ENCODE measurements at places on chromosomes 12 and 14.
A peak's percentile ranks its signal among the peaks of the same experiment; 100 is the strongest.

- no peak for DNase-seq
Measured at GRCh38 chr14:46651526-46652144, at the start of gene RPL10L. Gene RPL10L, minus strand, starts transcription at chr14:46651781. Its CDS starts 45 bp downstream, at chr14:46651736.

DNA sequence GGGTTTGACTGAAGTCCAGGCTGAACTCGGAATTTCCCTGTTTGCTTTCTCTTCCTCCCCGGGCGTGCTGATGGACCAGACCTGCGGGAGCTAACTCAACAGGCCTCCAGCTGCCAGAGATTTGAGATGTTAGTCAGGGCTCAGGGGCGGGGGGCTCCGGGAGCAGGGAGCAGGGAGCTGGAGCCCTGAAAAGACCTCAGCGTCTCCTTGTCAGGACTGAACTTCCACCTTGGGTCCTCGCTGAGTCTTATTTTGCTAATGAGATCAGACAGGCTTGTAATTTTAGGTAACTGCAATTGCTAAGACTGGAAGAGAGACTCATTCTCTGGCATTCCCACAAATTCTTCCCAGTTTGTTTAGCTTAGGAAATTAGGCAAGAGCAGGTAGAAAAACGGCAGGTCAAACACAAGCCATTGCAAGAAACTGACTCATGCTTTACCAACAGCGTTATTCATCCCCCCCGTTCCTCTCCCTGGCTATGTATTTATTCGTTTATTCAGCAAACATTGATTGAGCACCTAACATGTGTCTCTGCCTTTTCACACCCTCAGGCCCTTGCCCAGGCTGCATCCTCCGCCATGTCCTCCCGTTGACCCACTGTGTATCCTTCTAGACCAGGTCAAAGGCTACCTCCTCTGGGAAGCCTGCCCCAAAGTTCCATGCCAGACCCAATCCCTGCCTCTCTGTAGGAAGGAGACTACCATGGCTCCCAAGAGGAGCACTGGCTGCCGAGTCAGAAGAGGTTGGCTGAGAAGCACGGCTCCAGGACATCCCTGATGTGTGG, 80.4 kb upstream of the DIO3 start:
- no peak for DNase-seq

DNA sequence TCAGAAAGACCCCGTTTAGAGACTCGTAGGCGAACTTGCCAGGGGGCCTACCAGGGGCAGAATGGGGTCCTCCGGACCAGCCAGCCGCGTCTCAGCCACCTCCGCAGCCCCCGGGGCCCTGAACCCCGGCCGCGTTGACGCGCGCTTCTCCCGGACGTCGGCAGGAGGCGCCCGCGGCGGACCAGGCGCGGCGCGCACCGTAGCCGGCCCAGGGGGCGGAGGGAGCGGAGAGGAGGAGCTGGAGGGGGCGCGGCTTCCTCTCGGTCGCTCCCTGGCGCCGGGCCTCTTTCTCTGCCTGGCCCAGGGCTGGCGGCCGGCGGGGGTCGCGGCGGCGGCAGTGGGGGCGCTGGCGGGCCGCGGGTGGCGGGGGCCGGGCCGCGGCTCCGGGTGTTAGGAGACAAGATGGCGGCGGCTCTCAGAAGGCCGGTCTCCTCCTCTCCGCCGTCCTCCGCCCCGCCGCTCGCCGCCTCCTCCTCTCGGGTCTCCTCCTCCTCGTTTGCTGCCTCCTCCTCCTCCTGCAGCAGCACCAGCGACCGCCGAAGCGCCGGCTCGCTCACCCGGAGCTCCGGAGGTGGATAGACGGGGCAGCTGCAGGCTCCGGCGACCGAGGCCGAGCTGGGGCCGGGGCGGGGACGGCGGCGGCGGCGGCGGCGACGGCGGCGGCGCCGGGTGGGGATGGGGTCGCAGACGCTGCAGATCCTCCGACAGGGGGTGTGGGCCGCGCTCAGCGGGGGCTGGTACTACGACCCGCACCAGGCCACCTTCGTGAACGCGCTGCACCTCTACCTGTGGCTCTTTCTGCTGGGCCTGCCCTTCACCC, at the start of gene PCNX1:
Gene PCNX1 (plus strand): TSS at position 284 of the 820 bp plus-strand sequence. CDS start 392 bp downstream, at position 676.
- DNase-seq: peak; percentile 90

GRCh38 chr14:72380456-72380855, 448.2 kb downstream of the RGS6 start:
- no peak for DNase-seq

GRCh38 chr14:61587081-61587713, 108.1 kb upstream of the HIF1A start:
- no peak for DNase-seq

- DNase-seq: no peak
Measured at GRCh38 chr14:102279688-102280348, 25.1 kb downstream of the MOK start.

GRCh38 chr14:88476214-88476774, 78.5 kb downstream of the PTPN21 start:
- no peak for DNase-seq

- DNase-seq: no peak
Measured at GRCh38 chr14:61891170-61891569, 128.9 kb downstream of the SNAPC1 start.

DNA sequence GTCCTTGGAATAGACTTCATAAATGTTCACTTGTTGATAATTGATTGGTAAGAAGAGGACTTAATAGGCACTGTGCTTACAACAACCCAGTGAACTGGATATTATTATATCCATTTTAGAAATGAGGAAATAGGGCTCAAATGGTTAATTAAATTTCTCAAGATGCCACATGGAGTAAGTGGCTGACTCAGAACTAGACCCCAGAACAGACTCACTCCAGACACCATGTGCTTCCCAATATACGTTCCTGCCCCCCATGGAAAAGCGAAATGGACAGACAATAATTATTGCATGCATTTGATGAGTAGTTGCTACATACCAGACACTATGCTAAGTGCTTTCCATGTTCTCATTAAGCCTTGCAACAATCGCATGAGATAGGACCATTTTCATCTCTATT, 895 bp upstream of the ANKS1B start:
- no peak for DNase-seq

- no peak for DNase-seq
Measured at GRCh38 chr14:33899723-33900341, 51.0 kb downstream of the EGLN3 start.

GRCh38 chr14:30842431-30842830, 31.9 kb upstream of the COCH start:
- no peak for DNase-seq

- no peak for DNase-seq
Measured at GRCh38 chr14:52575858-52576257, 23.2 kb downstream of the GPR137C start.

DNA sequence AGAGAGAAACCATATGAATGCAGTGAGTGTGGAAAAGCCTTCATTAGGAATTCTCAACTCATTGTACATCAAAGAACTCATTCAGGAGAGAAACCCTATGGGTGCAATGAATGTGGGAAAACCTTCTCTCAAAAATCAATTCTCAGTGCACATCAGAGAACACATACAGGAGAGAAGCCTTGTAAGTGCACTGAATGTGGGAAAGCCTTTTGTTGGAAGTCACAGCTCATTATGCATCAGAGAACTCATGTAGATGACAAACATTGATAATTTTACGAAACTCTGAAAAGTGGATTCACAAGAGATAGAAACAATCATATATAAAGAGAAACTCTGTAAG, 22.9 kb downstream of the ZNF268 start:
- DNase-seq: no peak

DNA sequence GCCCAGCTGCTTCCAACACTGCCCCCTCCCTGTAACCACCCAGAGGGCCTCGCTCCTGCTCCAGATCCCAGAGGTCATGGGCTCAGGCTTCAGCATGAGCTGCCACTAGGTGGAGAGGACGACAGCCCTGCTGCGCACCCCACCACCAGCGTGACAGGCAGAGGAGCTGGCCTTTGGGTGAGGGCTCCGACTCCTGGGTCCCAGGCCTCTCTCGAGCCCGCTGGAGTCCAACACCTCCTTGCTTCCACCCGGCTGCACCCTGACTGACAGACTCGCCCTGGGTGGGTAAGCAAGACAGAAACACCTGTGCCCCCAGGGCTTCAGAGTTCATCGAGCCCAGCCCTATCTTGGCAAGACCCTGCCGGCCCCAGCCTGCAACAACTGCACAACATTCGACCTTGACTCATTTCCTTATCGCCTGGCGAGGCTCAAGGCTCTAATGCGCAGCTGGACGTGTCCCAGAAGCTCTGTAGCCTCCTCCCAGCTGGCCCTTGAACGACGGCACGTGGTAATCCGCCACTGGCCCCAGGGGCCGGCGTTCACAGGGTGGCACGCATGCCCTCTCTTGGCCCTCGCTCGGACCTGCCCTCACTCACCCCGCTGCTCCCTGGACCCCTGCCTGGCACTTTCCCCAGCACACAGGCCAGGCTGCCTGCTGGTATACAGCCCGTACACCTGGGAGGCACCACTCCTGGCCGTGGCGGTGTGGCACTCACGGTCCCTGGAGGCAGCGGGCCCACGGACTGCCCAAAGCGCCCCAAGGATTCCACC, 28.0 kb downstream of the VPS37B start:
- DNase-seq: peak; percentile 31

DNA sequence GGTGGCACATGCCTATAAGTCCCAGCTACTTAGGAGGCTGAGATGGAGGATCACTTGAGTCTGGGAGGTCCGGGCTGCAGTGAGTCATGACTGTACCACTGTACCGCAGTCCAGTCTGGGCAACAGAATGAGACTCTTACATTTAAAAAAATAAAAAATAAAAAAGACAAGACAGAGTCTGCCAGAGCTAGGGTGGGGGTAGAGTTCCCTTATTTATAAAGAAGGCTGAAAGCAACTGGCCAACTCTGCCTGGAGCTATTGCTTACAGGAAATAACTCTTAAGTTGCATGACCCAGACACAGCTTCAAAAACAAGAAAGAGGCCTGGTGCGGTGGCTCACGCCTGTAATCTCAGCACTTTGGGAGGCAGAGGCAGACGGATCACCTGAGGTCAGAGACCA, 31.5 kb downstream of the NUMB start:
- no peak for DNase-seq

- DNase-seq: no peak
Measured at GRCh38 chr12:110600254-110600653, 13.7 kb upstream of the TCTN1 start.

DNA sequence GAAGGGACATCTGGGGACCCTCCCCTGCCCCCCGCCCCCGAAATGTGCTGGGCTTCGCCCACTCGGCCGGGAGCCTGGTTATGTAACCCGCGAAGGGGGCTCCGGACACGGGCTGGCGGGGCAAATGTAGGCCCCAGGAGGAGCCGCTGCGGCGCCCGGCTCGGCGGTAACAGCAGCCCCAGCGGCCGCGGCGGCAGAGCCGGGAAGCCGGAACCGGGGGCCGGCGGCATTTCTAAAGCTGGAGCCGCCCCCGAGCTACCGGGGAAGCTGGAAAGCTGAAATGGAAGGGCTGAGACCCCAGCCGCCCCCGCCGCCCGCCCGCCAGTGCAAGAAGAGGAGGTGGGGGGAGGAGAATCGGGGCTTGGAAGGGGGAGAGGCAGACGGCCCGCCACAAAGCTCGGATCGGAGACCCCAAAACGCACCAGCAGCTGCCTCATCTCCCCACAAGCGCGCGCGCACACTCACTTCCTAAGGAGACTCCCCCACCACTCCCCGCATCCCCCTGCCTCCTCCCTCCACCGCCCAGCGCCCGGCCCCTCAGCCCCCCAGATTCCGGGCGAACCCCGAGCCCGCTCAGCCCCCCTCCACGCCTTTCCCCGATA, 1.5 kb downstream of the KDM2B start:
- DNase-seq: peak; percentile 35

- DNase-seq: no peak
Measured at GRCh38 chr14:81331229-81332021, 68.7 kb downstream of the STON2 start.

GRCh38 chr12:46841891-46842290, 16.1 kb upstream of the SLC38A4 start:
- DNase-seq: no peak

GRCh38 chr12:82019533-82019932, 260.4 kb upstream of the PPFIA2 start:
- no peak for DNase-seq

- DNase-seq: no peak
Measured at GRCh38 chr14:51117593-51117992, 22.7 kb upstream of the TRIM9 start.

GRCh38 chr12:7061138-7061537, 620 bp downstream of the C1S start:
- no peak for DNase-seq

DNA sequence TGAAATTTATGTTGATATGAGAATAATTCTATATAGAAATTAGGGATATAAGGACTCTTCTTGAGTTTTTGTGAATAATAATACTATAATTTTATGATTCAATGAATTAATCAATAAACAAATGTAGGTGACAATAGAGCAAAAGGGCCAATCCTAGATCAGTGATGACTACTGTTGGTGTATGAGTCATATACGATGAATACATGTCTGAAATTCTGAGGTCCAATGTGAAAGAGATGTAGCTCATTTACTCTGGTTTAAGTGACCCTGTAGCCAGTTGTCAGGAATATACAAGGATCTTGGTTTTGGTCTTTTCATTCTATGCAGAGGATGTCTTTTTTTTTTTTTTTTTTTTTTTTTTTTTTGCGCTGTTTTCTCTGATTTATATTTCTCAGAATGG, 72.1 kb upstream of the RTL1 start:
- no peak for DNase-seq

- no peak for DNase-seq
Measured at GRCh38 chr12:118065380-118065779, 4.4 kb upstream of the WSB2 start.

DNA sequence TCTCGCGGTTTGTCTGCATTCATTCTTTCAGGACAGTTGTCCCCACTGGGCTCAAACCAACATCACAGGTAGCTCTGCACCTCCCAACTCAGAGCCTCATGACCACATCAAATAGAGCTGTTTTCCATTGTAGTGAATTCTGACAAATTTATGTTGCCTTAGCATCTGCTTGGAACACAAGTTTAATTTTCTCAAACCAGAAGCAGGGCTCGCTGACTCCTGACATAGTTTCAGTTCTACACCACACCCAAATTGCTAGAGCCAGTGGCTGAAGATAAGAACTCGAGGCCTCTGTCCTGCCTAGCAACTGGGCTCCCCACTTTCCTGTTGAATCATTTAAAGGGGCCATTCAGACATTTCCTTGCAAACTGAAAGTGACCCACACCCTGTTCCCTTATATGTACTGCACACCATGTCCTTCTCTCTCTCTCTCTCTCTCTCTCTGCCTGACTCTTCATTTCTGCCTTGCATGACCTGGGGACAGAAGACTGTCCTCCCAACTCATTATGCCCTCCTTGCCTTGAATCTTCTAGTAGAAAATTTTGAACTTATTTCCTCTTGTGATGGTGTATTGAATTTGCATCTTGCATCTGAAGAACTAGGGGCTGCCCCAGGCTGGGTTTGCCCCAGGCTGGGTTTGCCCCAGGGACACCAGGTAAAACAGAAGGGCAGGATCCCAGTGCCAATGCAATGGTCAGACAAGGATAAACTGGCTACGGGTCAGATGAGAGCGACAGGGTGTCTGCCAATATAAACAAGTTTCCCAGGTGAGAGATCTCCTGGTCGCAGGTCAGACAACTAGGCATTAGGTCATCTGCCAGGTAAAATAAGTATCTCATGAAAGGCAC, 9.7 kb upstream of the WSCD2 start:
- no peak for DNase-seq

GRCh38 chr12:120376416-120376815, 7.5 kb upstream of the MSI1 start:
- DNase-seq: no peak

Data from HEK293T (cell line).